ENCODE measurements at places on chromosomes 13 and 19. TPM values are rescaled to one million over a fixed set of nuclear protein-coding genes. Genes with fewer than 3 reads are reported as not detected.

CATSPERD gene
- total RNA-seq = not detected

GRCh38 chr13:43008596-43008995 lies 14.8 kb upstream of the DNAJC15 start:
- no peak for DNase-seq
- H3K27ac ChIP-seq = no peak overlapping the region
- no peak overlapping the region for H3K4me3 ChIP-seq
- peaks cover 9% of the 10 kb centered on the region for H3K4me1 ChIP-seq
- no peaks in the 10 kb centered on the region for H3K27me3 ChIP-seq
- no peaks in the 10 kb centered on the region for H3K36me3 ChIP-seq

- H3K4me1 ChIP-seq = no peaks in the 10 kb centered on the region
- H3K36me3 ChIP-seq = no peaks in the 10 kb centered on the region
- H3K4me3 ChIP-seq = no peak overlapping the region
- DNase-seq = no peak
Measured at GRCh38 chr19:3263866-3264265, 39.4 kb downstream of the CELF5 start.

RHPN2 gene
- 1.0 TPM for total RNA-seq

ZNF570 gene
- total RNA-seq = 7.9 TPM

DNA sequence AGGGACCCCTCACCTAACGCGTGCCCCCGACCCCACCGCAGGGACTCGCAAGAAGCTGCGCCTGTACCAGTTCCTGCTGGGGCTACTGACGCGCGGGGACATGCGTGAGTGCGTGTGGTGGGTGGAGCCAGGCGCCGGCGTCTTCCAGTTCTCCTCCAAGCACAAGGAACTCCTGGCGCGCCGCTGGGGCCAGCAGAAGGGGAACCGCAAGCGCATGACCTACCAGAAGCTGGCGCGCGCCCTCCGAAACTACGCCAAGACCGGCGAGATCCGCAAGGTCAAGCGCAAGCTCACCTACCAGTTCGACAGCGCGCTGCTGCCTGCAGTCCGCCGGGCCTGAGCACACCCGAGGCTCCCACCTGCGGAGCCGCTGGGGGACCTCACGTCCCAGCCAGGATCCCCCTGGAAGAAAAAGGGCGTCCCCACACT lies 4.7 kb upstream of the MYBPC2 start:
- no peaks in the 10 kb centered on the region for H3K36me3 ChIP-seq
- H3K27ac ChIP-seq = peak overlapping the region; percentile 54
- H3K4me1 ChIP-seq = peaks cover 27% of the 10 kb centered on the region
- H3K27me3 ChIP-seq = peaks cover 67% of the 10 kb centered on the region
- peak; percentile 85 for DNase-seq
- H3K4me3 ChIP-seq = peak overlapping the region; percentile 51

LPAR2 gene
- 0.88 TPM for total RNA-seq

DNA sequence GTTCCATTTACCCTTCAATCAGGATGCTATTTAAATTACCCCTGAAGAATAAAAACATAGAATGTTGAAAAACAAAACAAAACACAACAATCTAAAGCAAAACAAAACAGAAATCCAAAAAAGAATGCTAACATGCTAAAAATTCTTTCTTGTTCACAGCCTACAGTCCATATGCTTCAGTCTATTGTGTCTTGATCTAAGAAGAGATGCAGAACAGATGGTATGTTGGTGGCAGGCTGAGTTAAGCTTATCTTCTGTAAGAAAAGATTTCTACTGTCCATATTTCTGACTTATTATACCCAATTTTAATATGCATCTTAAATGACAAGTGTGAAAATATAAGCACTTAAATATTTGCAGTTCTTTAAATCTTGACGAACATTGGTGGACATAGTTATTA lies 356.1 kb upstream of the SLITRK1 start:
- no peak overlapping the region for H3K27ac ChIP-seq
- H3K4me3 ChIP-seq = no peak overlapping the region
- no peaks in the 10 kb centered on the region for H3K36me3 ChIP-seq
- H3K27me3 ChIP-seq = no peaks in the 10 kb centered on the region
